ENCODE measurements at places on chromosomes 5 and 9.

DNA sequence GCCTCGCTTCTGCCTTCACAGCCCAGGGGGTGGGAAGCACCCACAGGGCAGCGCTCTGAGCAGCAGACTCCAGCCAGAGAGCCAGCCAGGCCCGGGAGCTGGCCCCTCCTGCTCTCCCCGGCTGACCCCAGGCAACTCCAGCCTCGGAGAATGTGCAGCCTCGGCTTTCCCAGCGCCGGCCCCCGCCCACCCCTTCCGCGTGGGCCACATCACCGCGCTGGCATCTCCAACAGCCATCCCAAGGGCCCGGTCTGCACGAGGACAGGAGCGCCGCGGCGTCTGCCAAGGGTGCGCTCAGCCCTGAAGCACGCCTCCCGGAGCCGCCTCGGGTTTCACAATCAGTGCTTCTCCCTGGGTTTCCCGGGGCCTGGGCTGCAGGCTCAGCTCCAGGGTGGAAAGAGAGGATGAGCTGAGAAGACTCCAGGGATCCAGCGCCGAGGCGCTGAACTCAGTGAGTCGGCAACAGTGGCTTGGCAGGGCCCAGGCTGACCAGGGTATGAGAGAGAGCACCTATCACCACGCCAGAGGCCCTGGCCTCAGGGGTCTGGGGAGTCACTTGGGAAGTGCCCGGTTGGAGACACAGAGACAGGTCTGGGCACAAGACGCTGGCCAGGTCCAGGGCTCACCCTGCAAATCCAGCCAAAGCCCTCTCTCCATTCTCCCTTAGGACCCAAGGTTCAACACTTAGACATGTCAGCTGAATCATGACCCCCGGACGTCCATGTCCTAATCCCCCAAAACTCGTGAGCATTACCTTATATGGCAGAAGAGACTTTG lies 79.6 kb downstream of the ADAMTS2 start:
- peak; percentile 14 for DNase-seq

DNA sequence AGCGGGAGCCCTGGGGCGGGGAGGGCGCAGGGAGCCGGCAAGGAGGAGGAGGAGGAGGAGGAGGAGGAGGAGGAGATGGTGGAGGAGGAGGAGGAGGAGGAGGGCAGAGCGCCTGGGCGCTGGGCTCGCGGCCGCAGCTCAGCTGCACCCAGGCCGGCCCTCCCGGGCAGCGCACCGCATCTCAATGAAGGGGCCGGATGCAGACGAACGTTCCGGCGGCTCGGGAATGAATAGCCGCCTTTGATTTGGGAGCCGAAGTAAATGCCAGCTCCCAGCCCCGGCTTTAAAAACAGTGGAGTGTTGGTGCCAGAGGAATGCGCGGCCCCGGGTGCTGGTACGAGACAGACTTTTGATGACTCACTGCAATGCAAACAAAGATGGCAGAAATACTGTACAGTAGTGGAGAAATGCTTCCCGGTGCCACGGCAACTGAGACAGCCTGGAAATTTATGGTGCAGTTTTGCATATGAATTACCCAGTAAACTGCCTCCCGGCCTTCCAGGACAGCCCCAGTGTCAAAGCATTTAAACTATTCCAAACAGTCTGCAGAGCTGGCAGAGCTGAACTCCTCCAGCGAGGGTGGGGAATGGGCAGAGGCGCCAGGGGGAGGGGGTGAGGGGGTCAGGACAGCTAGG lies 43.1 kb downstream of the NACC2 start:
- DNase-seq = peak; percentile 92

GRCh38 chr5:166722939-166723338 lies 1568.5 kb upstream of the WWC1 start:
- DNase-seq = no peak

- no peak for DNase-seq
Measured at GRCh38 chr9:134778841-134779411, 101.7 kb upstream of the FCN2 start.

DNA sequence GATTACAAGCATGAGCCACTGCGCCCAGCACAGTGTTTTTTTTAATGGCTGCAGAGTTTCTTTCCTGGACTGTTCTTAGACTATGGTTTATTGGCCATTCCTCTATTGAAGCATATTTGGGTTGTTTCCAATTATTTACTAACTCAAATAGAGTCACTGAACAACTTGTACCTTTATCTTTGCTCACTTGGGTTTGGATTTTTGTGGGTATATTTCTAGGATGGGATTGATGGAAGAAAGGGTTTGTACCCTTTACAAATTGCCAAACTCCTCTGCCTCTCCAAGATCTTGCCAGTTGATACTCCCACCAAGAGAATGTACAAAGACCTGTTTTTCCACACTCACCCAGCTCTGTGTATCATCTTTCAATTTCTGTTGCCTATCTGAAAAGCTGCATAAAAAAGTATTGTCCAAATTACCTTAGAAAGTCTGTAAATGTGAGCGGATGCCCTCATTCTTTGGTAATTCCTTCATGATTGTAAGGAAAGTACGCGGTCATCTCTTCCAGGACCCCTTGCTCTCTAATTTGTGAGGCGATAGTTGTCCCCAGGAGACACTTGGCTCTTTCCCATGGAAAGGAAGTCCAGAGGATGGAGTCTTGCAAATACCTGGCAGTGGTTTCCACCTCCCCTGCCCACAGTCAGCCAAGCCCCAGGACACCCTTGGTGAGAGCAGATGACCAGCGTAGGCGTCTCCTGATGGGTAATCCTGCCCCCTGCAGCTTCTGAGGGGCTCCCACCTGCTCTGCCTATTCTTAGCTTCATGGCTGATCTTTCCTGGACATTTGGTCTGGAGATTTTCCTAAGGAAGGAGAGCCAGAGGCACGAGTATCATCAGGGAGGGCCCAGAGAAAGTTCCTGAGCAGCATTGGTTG lies 33.0 kb downstream of the ARHGEF37 start:
- no peak for DNase-seq

- DNase-seq = no peak
Measured at GRCh38 chr5:115435778-115436712, 108.5 kb downstream of the FEM1C start.

- peak; percentile 49 for DNase-seq
Measured at GRCh38 chr9:128552744-128553440, 505 bp downstream of the SPTAN1 start.

DNA sequence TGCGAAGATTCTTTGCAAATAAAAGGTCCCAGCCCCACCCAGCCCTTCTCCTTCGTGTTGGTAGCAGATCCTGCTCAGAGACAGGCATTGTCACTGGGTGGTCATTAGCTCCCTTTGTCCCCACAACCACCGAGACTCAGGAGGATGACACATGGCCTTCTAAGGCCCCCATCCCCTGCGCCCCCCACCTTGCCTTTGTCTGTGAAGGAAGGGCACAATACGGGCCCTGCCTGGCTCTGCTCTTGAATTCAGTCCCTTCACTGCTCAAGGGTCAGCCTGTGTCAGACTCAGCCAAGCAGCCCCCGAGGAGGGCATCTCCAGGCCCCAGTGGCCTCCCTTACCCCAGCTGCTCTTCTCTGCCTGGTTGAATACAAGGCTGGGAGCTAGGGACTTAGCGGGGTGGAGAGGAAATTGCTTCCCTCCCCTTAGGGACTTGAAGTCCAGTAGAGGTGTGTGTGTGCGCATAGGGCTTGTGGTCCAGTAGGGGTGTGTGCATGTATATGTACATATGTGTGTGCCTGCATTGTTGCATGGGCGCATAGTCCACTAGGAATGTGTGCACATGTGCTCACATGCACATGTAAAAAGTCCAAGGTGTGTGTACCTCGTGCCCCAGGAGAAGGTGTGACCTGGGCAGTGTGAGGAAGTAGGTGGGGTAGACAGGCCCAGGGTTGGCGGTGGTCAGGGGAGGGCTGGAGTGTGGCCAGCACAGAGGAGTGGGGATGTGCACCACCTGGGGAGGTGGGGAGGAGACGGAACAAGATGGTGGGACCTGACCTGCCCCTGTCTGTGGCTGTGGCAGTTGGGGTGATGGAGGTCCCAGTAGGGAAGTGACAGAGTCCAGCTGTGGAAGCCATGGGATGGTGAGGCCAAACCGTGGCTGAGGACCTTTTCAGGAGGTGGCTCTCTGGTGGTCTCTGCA lies 59.1 kb downstream of the PHF2 start:
- no peak for DNase-seq

DNA sequence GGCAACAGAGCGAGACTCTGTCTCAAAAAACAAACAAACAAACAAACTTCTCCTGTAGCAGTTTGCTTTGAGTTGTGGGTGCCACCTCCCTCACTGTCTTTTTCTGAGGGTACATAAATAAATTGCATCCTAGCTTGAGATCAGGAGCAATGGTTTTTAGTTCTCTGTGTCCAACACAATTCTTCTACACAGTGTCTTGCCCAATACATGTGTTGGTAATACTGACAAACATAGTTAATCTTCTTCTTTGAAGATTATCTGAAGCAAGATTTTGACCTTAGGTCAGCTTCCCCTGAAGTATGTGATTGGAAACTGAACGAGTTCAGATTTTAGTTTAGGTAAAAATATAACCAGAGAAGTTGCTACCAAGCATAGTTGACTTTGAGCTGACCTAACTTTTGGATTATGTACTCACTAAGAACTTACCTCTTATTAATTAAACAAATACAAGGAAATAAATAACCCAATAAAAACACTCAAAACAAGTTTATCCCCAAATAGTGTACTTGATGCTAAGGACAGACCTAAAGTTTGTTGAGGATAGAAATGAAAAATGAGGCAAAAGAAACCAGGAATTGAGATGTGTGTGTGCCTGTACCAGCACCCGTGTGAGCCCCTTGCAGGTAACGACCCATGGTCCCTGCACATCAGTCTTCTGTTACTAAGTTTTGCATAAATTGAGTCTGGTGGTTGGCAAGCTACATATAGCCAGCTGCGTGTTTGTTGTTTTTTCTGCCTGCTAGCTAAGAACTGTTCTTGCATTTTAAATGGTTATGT lies 16.2 kb downstream of the TJP2 start:
- no peak for DNase-seq

DNA sequence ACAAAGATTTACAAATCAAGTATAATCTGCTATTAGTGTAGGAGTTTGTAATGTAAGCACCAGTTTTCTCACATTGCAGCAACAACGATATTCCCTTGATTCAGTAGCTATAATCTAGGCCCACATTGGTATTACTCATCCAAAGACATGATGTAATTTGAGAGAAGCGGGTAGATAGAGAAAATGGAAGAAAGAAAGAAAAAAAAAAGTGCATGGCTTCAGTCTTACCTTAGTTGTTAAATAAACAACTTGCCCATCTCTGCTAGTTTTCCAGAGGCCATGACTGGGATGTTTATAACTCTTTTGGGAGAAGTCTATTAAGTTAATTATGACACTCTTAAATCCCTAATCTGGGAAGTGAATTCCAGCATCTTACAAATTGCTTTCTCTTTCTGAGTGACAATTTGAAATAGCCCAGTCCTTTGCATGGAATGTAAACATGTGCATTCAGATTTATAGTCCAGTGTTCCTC lies 2.8 kb downstream of the MELK start:
- DNase-seq = no peak

Measured in caudate nucleus (tissue), 63 donors.